Femur (tissue), 1 donor: ENCODE measurements at places on chromosomes 5 and 9.
A peak's percentile ranks its signal among the peaks of the same experiment; 100 is the strongest.

GRCh38 chr9:77806741-77807140, 158.6 kb upstream of the GNA14 start:
- no peak for DNase-seq

- DNase-seq: no peak
Measured at GRCh38 chr5:117336208-117336607, 761.6 kb upstream of the SEMA6A start.

GRCh38 chr9:134895567-134895907, 14.9 kb downstream of the FCN2 start:
- DNase-seq: no peak

- no peak for DNase-seq
Measured at GRCh38 chr5:74241751-74242140, 398.8 kb downstream of the ENC1 start.

DNA sequence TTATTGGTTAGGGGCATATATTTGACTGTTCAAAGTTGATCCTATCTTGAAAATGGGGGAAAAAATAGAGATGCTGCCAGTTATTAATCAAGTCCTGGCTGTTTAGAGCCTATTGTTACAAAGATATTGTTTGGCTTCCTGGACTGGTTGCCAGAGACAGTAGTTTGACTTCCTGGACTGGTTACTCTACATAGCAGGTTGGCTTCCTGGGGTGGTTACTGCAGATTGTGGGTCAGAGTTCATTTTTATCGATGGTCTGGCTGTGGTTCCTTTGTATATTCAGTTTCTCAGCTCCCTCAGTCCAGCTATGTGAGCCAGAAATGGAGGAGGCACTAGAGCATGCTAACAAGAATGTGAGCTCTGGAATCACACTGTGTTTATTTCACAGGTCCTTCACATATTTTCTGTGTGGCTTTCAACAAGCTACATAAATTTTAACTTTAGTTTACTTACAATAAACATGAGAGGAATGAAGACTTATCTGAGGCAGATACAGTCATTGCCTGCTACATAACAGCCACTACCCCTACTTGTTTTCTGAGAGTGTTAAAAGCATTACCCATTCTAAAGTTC, 137.6 kb downstream of the TRPM3 start:
- DNase-seq: no peak

GRCh38 chr9:86359151-86359879, 5.1 kb upstream of the TUT7 start:
- DNase-seq: no peak

DNA sequence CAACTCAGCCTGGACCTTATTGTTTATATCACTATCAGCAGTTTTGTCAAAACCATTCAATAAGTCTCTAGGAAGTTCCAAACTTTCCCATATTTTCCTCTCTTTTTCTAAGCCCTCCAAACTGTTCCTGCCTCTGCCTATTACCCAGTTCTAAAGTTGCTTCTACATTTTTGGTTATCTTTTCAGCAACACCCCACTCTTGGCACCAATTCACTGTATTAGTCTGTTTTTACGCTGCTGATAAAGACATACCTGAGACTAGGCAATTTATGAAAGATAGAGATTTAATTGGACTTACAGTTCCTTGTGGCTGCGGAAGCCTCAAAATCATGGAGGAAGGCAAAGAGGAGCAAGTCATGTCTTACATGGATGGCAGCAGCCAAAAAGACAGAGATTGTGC, 744.4 kb upstream of the ADAMTS16 start:
- no peak for DNase-seq

DNA sequence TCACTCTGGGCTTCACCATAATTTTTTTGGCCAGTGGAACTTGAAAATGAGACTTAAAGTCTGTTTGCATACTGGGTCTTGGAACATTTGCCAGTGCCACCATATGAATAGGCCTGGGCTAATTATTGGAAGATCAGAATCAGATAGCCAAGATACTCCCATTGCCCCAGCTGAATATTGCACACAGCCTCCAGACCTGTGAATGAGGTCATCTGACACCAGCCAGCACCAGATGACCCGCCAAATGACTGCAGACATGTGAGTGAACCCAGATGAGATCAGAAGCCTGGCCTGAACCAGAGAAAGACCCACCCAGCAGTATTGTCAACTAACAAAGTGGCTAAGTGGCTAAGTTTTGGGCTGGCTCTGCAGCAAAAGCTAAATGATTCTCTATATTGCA, 220.5 kb upstream of the MPDZ start:
- peak; percentile 24 for DNase-seq

DNA sequence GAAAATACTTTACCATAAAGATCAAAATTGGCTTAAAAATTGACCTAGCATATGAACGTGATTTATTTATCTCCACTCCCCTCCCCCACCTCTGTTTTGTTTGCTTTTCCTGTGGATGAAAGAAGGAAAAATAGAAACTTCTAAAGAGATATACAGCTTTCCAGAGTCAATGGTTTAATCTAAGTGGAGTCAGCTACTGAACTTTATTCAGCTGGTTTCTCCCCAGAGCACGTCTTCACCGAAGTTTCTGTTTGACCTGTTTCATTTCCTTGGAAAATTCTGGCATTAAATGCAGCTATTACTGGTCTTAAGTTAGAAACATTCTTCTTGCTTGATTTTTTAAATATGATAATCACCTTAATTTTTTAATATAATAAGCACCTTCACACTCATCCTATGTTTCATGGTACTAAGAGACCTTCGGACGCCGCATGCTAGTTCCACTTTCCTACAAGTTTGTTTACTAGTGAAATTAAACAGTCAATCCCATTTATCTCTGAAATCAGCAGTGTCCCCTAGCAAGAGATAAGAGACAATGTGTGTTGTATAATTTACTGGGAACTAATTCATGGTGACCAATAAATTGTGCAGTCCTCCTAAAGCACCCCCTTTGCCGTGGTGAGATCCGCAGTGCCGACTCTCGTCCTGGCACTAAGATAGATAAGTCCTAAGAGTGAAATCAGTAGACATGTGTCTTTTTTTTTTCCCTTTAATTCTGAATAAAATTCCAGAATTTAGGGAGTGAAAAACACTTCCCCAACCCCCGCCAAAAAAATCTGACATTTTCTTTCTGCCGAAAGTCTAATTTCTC, 89.9 kb downstream of the ARL15 start:
- no peak for DNase-seq

- peak; percentile 47 for DNase-seq
Measured at GRCh38 chr9:76020652-76021051, 130.2 kb downstream of the PCSK5 start.

- peak; percentile 67 for DNase-seq
Measured at GRCh38 chr5:108101130-108101529, 280.8 kb downstream of the FBXL17 start.

DNA sequence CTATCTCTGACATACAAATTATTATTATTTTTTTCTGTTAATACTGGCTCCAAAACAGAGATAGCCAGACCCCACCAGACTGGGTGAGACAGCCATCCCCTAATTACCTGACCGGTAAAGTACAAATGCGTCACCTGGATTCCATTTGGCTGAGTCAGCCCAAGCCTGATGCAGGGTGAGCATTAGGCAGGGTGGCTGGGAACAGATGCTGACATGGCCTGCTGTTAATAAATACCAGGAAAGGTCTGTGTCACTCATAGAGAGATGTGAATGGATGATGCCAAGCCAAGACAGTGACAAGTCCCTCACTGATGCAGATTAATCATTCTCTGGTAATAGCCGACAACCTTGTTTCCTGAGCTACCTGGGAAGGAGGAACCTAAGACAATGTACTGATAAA, 183.5 kb downstream of the TRIM32 start:
- no peak for DNase-seq

GRCh38 chr5:45684118-45684517, 12.1 kb downstream of the HCN1 start:
- no peak for DNase-seq

GRCh38 chr9:123445981-123446610, 90.1 kb downstream of the CRB2 start:
- DNase-seq: no peak

GRCh38 chr5:1771149-1772065, 28.2 kb downstream of the MRPL36 start:
- DNase-seq: no peak

- DNase-seq: no peak
Measured at GRCh38 chr5:97618721-97619120, 435.7 kb upstream of the RIOK2 start.

DNA sequence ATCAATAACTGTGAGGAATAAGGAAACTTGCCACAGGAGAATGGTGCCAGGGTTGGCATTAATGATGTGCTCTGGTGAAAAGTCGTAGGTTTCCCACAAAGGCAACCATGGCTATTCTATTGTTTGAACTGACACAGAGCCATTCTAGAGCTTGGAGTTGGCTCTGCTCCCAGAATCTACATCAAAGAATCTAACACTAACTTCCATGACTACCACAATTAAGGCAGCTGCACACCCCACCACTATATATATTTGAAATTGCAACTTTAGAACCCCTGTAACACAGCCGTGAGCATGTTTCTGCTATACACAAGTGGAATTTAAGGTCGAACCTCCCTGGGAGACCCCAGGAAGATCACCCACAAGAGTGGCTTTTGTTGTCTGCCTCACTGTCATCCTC, 89.7 kb upstream of the CCDC152 start:
- DNase-seq: no peak

DNA sequence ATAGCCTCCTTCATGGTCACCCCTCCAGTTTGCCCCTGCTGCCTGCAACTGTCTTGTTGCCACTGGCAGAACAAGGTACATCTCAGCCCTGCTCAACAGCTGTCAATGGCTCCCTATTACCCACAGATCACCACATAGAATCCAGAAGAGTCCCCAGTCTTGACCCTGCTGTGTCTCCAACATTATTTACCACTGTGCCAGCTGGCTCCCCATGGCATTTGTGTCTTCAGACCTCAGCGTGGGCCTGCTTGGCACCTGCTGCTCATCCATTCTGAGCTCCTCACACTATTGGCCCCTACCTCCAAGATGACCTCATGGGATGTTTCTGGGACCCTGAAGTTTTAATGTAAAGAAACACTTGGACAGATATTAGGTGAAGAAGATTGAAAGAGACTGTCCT, 201.9 kb downstream of the HSPA4 start:
- DNase-seq: no peak

- no peak for DNase-seq
Measured at GRCh38 chr5:151465476-151465875, 18.1 kb downstream of the SLC36A1 start.

- no peak for DNase-seq
Measured at GRCh38 chr5:169765176-169765996, 128.3 kb downstream of the DOCK2 start.

DNA sequence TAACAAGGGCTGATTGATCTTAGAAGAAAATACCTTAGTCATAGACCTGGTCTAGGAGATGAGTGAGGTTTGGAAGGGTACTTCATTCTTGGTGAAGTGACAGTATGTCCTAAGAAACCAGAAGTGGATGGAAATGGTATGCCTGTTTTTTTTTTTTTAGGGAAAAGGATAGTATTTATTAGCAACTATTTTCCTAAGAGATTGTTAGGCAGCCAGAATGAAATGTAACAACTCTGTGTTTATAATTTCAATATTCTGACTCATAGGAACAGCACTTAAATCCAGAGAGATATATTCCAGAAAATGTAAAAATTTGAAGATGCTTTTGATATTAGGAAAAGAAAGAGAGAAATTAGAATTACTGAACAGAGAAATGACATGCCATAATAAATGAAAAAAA, 21.2 kb upstream of the ARL14EPL start:
- no peak for DNase-seq

GRCh38 chr9:1198085-1198484, 147.9 kb downstream of the DMRT2 start:
- no peak for DNase-seq

GRCh38 chr9:109399258-109399767, 78.5 kb upstream of the EPB41L4B start:
- DNase-seq: no peak

DNA sequence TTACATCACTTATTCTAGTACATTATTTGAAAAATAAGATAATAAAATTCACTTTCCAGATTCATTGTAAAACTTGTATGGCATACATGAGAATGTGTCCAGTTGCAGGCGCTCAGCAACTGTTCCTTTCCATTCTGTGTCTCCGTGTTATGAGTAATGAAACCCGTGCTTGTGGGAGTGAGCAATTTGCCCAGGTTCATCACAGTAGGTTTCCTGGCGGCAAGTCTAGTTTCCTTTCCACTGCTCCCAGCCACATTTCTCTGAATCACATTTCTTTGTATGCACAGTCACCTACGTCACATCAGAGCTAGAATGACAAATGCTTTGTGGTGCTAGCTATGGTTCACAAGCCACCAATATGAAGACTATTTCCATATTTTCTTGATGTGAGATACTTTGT, 39.9 kb downstream of the MOCS2 start:
- peak; percentile 72 for DNase-seq

DNA sequence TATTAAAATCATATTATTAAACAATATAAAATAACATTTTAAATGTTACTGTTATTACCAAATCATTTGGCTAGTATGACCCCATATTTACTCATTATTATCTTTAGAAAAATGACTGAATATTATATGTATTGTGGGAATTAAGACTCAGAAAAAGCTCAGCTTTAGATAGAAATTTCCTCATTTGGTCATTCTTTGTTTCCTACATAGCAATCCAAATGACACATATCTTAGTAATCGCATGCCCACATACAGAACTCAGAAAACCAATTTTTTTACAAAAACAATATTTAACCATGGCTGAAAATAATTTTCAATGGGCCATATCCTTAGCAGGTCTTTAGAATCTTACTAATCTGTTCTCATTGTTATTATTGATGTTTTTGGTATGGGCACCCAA, 53.8 kb upstream of the TSLP start:
- DNase-seq: no peak

DNA sequence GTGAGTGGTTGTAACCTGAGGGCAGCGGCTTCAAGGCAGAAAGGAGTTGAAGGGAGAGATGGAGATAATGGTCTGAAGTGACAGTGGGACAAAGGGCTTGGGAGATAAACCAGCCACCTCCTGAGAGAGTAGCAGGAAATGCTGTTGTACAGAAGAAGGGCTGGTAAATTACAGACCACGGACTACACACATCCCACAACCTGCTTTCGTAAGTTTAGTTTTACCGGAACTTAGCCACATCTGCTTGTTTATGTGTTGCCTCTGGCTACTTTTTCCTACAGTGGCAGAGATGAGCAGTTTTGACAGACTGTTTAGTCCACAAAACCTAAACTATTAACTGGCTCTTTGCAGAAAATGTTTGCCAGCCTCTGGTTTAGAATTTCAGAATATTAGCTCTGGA, 269.5 kb downstream of the ARHGEF28 start:
- no peak for DNase-seq

- DNase-seq: no peak
Measured at GRCh38 chr5:67957374-67957773, 258.2 kb upstream of the PIK3R1 start.

DNA sequence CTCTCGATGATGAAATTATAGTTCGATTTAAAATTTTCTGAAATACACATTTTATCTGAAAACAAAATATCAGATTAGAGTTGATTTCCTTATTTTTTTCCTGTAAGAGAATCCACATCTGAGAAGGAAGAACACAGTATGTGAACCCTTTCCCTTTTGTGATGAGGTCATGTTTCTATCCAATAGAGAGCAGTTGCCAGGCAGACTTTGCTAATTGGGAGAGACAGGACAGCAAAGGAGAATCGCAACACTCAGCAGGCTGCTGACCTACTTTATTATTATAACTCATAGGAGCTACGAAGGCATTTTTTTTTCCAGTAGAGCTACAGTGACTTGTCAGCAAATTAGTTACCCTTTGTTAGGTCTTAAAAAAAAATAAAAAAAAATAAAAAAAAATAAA, 242.1 kb downstream of the HCN1 start:
- DNase-seq: peak; percentile 18

- no peak for DNase-seq
Measured at GRCh38 chr5:100643473-100643872, 108.3 kb downstream of the FAM174A start.

- no peak for DNase-seq
Measured at GRCh38 chr5:3350781-3351180, 244.9 kb upstream of the IRX1 start.
